ENCODE measurements at places on chromosomes 1 and 21. TPM values are rescaled to one million over a fixed set of nuclear protein-coding genes. Genes with fewer than 3 reads are reported as not detected.

PDE4DIP gene
- total RNA-seq, result 2,923 TPM

DIO1 gene
- total RNA-seq, result not detected

LDLRAD1 gene
- not detected for total RNA-seq

RWDD3 gene
- total RNA-seq, result 14.8 TPM

EIF2D gene
- 29.0 TPM for total RNA-seq

RGS8 gene
- total RNA-seq, result not detected

UBL4B gene
- not detected for total RNA-seq

INTS7 gene
- total RNA-seq, result 7.8 TPM

ZBTB21 gene
- total RNA-seq, result 15.2 TPM

MRPS14 gene
- total RNA-seq, result 27.1 TPM

ALDH4A1 gene
- total RNA-seq, result 56.3 TPM

NBPF6 gene
- not detected for total RNA-seq

OLIG1 gene
- total RNA-seq, result 0.49 TPM

RUNX3 gene
- 0.39 TPM for total RNA-seq

LRRC71 gene
- 0.35 TPM for total RNA-seq

SELE gene
- total RNA-seq, result 0.89 TPM

RNU1-3 gene
- total RNA-seq, result 1,075 TPM

ARTN gene
- not detected for total RNA-seq
